DMS153 (cell line): ENCODE measurements at places on chromosomes 4 and X.

GRCh38 chr4:74446193-74446868 is 1.4 kb downstream of the AREG start:
- no peak for DNase-seq

DNA sequence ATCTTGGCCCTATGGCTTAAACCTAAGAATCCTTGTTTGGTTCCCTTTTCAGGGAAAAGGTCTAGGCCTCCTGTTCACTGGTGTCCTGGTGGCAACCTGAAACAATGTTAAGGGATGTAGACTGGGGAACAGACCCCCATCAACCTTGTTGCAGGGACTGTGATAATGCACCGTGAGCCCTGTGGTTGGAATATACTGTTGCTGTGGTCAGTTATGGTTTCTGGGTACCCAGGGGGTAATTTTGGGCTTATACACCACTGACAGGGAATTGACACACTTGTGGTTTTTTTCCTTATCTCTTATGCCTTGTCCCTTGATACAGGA is 64.0 kb upstream of the WDR1 start:
- DNase-seq = no peak

- no peak for DNase-seq
Observed at GRCh38 chr4:7043284-7044136, at the start of gene TADA2B. Gene TADA2B, plus strand, starts transcription at chr4:7043372. Its CDS starts 208 bp downstream, at chr4:7043580.

GRCh38 chrX:1430451-1430850 is 22.3 kb downstream of the ASMTL start:
- no peak for DNase-seq

DNA sequence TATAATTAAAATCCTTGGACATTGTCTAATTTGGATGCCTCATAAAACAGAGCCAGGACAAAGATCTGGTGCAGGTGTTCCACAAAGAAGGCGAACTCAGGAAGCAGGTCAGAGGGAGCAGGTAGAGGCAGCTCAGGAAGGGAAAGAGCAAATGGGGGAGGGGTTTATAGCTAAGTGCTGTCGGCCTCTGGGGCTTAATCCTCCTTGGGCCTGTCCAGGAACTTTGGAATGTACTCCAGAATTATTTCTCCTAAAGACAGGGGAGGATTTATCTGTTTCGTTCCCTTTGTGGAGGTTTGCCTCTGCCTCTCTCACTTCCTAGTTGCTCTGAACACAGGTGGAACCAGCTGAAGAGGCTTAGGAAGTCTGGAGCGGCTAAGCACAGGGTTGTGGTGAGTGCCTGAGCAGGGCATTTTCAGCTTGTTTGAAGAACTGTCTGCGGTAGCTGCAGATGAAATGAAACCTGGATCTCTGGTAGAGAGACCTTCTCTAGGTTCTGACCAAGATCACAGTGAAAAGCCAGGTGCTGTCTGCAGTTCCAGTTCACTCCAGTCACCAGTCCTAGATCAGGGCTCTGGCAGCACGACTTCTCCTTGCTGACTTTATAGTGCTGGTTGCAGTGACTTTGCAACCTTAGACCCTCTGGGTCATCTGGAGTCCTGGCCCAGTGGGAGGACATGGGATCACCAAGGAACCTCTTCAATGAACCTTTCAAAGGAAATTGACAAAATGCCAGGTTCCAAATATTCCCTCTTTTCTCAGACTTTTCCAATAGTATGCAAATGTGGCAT is 519.2 kb downstream of the PCDH10 start:
- DNase-seq = peak; percentile 47

GRCh38 chr4:106773076-106773905 is 262.8 kb downstream of the DKK2 start:
- no peak for DNase-seq

DNA sequence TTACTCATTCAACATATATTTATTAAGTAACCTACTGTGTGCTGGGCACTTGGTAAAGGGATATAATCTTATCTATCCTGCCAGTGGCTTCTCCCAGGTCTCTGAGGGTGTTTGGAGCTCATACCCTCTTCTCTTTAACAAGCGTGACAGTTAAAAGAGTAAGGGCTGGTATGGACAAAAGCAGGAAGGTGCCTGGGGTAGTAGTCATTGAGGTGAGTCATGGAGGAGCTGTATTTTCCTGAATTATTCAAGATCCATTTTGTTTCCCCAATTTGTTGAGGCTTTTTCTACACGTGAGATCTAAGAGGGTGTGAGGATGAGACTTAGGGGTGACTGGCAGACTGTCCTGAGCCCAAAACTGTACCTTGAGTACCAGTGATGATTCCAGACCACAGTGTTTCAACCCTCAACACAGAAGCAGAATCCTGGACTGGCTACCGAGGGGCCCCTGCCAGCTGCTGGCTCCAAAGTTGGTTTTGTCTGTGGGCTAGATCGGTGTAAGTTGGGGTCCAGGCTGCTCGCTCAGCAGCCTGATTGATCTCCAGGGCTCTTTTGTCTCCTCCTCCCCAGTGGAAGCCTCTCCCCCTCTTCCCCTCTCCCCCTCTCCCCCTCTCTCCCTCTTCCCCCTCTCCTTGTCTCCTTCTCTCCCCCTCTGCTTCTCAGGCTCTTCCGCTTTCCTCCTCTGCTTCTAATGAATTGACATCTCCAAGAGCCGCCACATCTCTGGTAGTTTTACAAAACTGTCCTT is at the start of gene DRP2:
Gene DRP2, plus strand, starts transcription at position 671 of the 748 bp plus-strand sequence. CDS start 11,862 bp downstream, outside the sequence.
- DNase-seq = no peak

GRCh38 chr4:14396183-14396582 is 606.1 kb upstream of the CPEB2 start:
- DNase-seq = no peak

DNA sequence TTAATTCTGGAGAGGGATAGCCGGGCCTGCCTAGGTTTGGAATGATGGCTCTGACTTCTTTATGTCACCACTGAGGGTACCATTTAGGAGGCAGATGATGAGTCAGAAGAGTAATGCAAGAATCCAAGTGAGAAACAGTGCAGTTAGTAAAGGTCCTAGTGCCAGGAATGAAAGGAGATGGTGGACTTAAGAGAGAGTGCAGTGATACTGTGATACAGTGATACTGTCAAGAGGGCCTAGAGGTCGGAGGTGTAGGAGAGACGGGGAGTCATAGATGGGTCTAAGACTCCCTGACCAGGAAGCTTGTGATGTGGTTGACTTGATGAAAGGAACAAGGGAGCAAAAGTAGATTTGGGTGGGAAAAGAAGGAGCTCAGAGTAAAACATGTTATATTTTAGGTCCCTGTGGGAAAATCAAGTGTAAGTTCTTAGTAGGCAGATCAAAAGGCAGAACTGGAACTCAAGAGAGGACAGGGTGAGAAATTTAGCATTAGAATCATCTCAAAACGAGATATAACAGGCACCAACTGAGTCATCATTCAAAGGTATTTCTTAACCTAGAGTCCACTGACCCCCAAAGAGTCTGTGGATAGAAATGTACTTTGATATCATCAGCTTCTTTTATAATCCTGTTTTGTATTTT is 85.0 kb downstream of the NFKB1 start:
- DNase-seq = no peak

- no peak for DNase-seq
Observed at GRCh38 chrX:31170792-31171191, 99.0 kb upstream of the FTHL17 start.

GRCh38 chr4:76803522-76803921 is 94.4 kb downstream of the SOWAHB start:
- DNase-seq = peak; percentile 39

DNA sequence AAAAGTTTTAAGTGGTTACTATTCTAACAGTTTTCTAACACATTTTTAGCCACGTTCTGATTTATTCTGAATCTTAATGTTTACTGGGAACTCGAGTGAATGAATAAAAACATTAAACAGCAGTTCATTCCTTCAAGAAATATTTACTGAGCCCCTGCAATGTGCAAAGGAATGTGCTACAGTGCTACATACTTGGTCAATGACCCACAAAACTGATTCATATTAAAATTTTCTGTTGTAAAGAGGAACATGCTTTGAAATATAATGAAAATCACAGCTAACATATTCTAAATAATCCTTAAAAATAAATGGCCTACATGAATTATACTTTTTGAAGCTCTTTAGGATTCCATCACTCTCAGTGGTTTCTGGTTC is 78.7 kb downstream of the ARAP2 start:
- no peak for DNase-seq

- DNase-seq = no peak
Observed at GRCh38 chr4:47505666-47506065, 20.6 kb downstream of the ATP10D start.

DNA sequence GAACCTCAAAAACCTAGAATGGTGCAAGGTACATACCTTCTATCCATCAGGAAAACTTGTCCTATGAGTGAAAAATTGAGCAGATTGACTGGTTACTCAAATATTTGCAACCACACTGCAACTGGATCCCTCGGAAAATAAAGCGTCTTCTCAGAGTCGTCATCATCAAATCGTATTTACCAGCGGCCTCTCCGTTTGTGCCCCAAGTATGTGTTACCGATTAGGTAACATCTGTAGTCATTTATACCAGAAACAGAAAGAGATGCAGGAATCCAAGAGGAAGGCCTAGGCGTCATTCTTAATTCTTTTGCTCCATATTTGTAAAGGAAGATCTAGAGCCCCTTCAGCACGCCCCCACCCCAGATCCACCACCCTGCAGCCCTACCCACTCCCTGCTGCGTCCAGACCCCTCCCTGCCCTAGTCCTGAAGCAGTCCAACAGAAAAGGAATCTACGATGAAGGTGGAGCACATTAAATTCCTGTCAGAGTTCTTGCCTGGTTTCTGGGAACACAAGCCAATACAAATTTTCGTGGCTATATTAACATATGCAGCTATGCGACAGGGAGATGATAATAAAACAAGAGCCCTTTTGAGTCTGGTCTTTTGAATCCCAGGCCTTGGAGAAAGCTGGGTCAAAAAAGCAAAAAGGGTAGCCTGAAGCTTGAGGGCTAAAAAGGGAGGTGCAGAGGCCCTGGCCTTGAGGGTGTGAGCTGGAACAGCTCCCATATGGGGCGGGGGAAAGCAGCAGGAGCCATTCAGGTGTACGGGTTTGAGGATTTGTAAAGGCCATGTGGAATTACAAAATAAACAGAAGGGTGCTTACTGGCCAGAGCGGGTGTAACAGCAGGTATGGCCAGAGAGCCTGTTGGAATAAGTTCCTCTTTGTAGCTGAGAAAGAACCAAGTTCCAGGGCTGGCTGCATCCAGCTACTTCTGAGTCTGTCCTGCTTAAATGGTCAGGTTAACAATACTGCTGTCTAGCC is 77.0 kb downstream of the ZNF827 start:
- DNase-seq = no peak

DNA sequence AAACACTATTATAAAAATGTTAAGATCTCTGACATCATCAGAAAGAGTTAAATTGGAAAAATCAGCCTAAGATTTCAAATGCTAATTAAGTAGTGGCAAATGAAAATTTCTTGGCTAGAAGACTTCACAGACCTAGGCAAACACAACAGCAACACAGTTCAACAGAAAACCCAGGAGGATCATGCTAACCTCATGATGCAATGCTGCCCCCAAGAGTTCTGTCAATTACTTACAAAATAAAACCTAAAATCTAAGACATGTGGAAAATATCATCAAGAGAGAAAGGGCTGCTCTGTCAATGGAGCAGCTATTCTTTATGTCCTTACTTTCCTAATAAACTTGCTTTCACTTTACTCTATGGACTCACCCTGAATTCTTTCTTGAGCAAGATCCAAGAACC is 21.0 kb downstream of the S100G start:
- peak; percentile 2 for DNase-seq

- no peak for DNase-seq
Observed at GRCh38 chr4:41156574-41156973, 57.8 kb downstream of the APBB2 start.

- DNase-seq = peak; percentile 33
Observed at GRCh38 chrX:65985922-65986588, 53.8 kb downstream of the VSIG4 start.

DNA sequence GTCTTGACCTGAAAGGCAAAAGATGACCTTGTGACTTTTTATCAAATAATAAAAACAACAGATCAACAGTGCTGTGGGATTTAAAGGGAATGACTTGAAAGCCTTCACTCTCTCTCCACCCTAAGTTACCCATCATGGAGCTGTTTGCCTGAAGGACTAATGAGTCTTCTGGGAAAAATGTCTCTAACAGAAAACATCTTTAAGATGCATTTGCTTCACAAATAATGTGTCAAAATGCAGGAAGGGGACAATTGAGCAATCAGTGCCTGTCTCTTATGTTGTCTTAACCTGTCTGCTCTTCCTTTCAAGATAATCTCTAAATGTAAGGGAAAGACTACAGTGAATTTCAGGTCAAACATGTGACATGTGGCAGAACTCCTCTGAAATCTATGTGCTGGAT is 766.6 kb downstream of the PDHA2 start:
- no peak for DNase-seq
